MM.1S (cell line): ENCODE measurements at places on chromosomes 16 and 17.

GRCh38 chr16:4290236-4290830 lies 17.5 kb upstream of the TFAP4 start:
- H3K4me1 ChIP-seq, result no peaks in the 10 kb centered on the region
- no peak for DNase-seq
- H3K27ac ChIP-seq, result no peak overlapping the region
- H3K4me3 ChIP-seq, result no peak overlapping the region
- no peaks in the 10 kb centered on the region for H3K36me3 ChIP-seq

DNA sequence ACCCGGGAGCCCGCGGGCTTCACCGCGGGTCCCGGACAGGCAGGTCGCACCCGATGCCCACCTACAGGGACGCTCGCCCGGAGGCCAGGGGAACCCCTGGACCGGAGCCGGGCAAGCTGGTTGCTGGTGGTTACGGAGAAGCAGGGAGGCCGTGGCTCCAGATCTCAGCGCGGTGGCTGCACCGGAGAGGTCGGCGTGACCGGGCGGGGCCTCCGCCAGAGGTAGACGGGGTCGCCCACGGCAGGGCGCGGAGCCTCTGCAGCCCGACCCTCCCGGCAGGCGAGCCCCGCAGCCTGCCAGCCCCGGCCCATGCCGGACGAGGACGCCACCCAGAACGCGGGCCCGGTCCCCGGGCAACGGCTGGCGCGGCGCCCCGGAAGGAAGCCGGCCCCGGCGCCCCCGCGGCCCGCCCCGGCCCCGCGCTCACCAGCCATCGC lies 341 bp downstream of the PCYT2 start:
- H3K36me3 ChIP-seq, result peaks cover 11% of the 10 kb centered on the region; the same call in 1 of the 2 replicates
- peak overlapping the region; percentile 10; the same call in 1 of the 2 replicates for H3K27ac ChIP-seq
- no peaks in the 10 kb centered on the region for H3K27me3 ChIP-seq
- H3K4me3 ChIP-seq, result peak overlapping the region; percentile 96

GRCh38 chr17:73696251-73696650 lies 52.0 kb upstream of the SDK2 start:
- no peak overlapping the region for H3K4me3 ChIP-seq
- H3K27ac ChIP-seq, result no peak overlapping the region
- H3K36me3 ChIP-seq, result no peaks in the 10 kb centered on the region
- H3K4me1 ChIP-seq, result no peaks in the 10 kb centered on the region
- DNase-seq, result no peak

DNA sequence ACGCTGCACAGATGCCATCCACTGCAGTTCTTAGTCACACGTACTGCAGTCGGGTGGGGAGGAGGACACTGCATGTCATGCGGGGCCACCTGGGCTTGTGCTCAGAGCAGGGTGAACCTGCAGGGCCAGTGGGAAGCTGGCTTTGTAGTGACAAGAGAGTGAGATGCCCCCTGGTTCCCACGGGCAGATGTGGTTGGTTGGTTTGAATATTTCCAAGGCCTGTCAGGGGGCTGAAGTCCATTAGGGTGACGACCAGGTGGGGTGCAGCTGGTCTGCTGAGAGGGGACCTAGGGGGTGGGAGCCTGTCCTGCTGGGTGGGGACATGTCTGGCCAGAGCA lies 14.3 kb downstream of the ZNF213 start:
- no peak for DNase-seq
- no peak overlapping the region for H3K4me3 ChIP-seq
- H3K36me3 ChIP-seq, result no peaks in the 10 kb centered on the region
- H3K27ac ChIP-seq, result no peak overlapping the region

DNA sequence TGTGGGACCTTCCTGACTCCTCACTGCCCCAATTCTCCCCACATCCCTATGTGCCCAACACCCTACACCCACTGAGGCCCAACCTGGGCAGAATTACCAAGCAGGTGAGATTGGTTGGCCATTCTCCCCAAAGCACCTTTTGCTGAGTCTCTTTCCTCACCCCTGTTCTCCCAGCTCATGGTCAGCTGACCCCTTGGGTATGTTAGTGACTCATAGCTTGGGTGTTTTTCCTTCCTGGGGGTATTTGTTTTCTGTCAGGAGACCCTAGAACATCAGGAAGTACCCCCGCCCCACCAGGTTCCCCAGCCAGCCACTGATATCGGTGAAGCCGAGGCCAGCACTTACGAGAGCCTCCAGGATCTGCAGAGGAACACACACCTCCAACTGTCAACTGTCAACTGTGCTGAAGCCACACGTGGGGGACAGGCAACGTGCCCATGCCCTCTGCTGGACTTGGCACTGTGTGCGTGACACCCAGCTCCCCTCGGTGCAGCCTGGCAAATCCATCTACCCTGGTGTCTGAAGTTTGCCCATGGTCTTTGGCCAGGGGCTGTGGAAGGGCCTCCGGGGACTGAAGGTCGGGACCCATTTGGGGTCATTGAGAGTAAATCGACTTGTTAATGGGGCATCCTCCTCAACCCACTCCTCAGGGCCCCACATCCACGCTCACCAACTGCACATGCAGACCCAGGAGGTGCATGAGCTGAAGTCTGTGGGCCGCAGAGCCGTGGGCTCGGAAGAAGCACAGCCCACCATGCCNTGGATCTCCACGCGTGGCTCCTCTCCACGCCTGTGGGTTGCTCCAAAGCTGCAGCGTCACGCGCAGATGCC lies 53.1 kb downstream of the METRNL start:
- DNase-seq, result no peak
- H3K27me3 ChIP-seq, result peaks cover 77% of the 10 kb centered on the region
- H3K27ac ChIP-seq, result no peak overlapping the region
- no peak overlapping the region for H3K4me3 ChIP-seq
- H3K36me3 ChIP-seq, result no peaks in the 10 kb centered on the region

- H3K4me1 ChIP-seq, result peaks cover 7% of the 10 kb centered on the region; the same call in 1 of the 2 replicates
- H3K4me3 ChIP-seq, result no peak overlapping the region
- H3K36me3 ChIP-seq, result no peaks in the 10 kb centered on the region
- peaks cover 46% of the 10 kb centered on the region for H3K27me3 ChIP-seq
- no peak for DNase-seq
These were observed 4.3 kb upstream of the METRN start for GRCh38 chr16:710500-711075.

DNA sequence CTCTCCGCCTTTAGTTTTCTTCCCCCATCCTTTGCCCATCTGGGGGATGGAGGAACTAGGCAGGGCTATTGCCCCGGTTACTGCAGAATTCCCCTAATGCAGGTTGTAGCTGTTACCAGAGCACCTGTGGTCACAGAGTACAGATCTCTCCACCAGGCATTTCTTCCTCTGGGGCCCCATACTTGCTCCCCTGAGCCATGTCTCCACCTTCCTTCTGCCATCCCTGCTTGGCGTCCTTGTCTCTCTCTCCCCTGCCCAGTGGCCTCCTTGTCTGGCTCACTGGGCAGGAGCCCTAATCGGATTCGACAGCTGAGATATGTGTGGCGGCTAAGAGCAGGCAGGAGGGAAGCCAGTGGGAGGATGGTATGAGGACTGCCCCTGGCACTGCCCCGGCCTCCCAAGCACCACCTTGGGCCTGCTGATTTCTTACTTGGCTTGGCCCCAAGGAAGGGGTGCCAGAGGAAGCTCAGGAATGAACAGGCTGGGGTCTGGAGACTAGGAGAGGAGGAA lies 2.0 kb downstream of the RARA start:
- no peaks in the 10 kb centered on the region for H3K27me3 ChIP-seq
- H3K27ac ChIP-seq, result peak overlapping the region; percentile 84; the same call in 1 of the 2 replicates
- DNase-seq, result no peak

GRCh38 chr16:12132290-12132689 lies 155.8 kb downstream of the SNX29 start:
- no peak for DNase-seq
- no peak overlapping the region for H3K27ac ChIP-seq
- H3K4me1 ChIP-seq, result no peaks in the 10 kb centered on the region
- no peaks in the 10 kb centered on the region; the same call in none of the 2 replicates for H3K36me3 ChIP-seq
- H3K4me3 ChIP-seq, result no peak overlapping the region

- peaks cover 9% of the 10 kb centered on the region for H3K4me1 ChIP-seq
- H3K27me3 ChIP-seq, result no peaks in the 10 kb centered on the region
- H3K27ac ChIP-seq, result no peak overlapping the region
- no peaks in the 10 kb centered on the region for H3K36me3 ChIP-seq
- no peak for DNase-seq
These were observed 134.8 kb downstream of the XYLT1 start for GRCh38 chr16:17335826-17336529.

DNA sequence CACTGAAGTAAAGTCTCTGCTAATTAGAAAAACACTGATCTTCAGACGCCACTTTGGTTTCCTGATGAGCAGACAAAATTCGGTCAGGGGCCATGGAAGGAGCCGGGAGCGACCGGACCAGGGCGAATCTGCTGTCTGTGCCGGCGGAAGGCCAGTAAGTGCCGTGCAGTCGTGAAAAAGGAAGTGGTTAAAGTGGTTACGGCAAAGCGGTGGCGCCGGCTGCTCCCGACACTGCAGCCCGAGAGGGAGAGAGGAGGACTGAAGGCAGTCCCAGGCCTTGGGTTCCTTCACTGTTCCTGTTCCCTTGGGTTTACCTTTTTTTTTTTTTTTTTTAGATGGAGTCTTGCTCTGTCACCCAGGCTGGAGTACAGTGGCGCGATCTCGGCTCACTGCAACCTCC lies 17.3 kb upstream of the HEXD start:
- peaks cover 34% of the 10 kb centered on the region for H3K4me1 ChIP-seq
- 0 out of 2 replicates have a peak overlapping the region, but pooled peaks have one; percentile 13 for H3K4me3 ChIP-seq
- H3K36me3 ChIP-seq, result no peaks in the 10 kb centered on the region
- DNase-seq, result peak; percentile 70
- no peaks in the 10 kb centered on the region for H3K27me3 ChIP-seq
- peak overlapping the region; percentile 58; the same call in 1 of the 2 replicates for H3K27ac ChIP-seq

- H3K4me1 ChIP-seq, result no peaks in the 10 kb centered on the region
- no peak overlapping the region for H3K27ac ChIP-seq
- DNase-seq, result no peak
- H3K36me3 ChIP-seq, result no peaks in the 10 kb centered on the region
- no peaks in the 10 kb centered on the region for H3K27me3 ChIP-seq
These were observed 16.1 kb downstream of the MGRN1 start for GRCh38 chr16:4640572-4641305.
